ENCODE measurements at places on chromosomes 1 and 21.

DNA sequence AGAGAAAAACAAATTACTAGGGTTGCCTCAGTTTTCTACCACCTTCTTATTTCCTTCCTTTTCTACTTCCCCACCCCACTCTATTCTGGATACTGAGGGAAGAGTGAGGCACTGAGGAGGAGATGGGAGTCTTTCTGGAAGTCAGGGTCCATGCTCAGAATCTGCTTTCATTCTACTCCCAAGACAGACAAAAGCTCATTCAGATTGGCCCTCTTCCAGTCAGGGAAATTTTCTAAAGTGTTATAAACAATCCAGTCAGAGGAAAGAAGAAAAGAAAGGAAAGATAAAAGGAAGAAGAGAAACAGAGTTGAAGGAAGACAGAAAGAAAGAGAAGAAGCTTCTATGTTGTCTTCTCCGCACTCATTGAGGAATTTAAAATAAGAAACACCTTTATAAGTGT lies 228.6 kb downstream of the COP1 start:
- no peak for DNase-seq

GRCh38 chr1:222950892-222951291 lies 136.1 kb downstream of the DISP1 start:
- no peak for DNase-seq

- DNase-seq = no peak
Observed at GRCh38 chr21:31406510-31406909, 62.4 kb upstream of the TIAM1 start.

- no peak for DNase-seq
Observed at GRCh38 chr1:167820684-167821355, 93.1 kb downstream of the ADCY10 start.

GRCh38 chr1:232568331-232568852 lies 61.5 kb downstream of the SIPA1L2 start:
- DNase-seq = no peak

GRCh38 chr21:29481081-29481480 lies 182.4 kb downstream of the BACH1 start:
- DNase-seq = no peak

- DNase-seq = no peak
Observed at GRCh38 chr1:156488566-156489165, 11.9 kb downstream of the MEF2D start.

DNA sequence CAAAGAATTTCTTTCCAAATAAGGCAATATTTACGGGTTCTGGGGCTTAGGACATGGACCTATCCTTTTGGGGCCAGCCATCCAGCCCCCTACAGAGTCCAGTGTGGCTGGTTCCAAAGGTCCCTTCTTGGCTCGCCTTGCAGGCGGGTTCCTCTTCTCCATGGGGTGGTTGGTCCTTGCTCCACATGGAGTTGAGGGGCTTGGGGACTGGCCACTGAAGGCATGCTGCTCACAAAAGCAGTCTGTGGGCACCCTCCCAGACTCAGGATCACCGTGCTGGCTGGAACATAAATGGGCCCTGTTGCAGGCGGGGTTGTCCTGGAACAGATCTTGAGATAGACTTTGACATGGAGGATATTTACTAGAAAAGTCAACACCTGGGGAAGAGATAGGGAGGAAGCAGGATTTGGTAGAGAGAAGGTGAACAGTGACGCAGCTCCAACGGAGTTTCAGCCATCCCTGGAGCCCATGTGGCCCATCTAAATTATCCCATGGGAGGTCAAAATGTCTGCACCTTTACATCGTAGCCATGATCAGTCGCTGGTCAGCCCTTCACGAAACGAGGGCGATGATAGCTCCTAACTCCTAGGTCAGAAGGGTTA lies 39.1 kb upstream of the LRP8 start:
- DNase-seq = no peak

Data from effector CD4-positive, alpha-beta T cell (primary cell).